ENCODE measurements at places on chromosomes 2 and 18. TPM values are rescaled to one million over a fixed set of nuclear protein-coding genes. Genes with fewer than 3 reads are reported as not detected.

DNA sequence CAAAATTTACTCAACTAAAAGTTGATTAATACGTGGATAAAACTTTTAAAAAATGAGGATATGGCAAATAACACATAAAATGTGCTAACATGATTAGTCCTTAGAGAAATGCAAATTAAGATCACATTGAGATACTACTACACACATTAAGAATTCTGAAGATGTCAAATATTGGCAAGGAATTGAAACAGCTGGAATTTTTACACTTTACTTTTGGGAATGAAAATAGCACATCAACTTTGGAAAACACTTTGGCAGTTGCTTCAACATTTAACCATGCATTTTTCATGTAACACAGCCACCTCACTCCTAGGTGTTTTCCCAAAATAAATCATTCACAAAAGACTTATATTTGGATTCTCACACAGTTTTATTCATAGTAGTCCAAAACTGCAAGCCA, 687.9 kb upstream of the SETBP1 start:
- H3K27me3 ChIP-seq, result no peaks in the 10 kb centered on the region
- no peak overlapping the region for H3K4me3 ChIP-seq
- H3K36me3 ChIP-seq, result no peaks in the 10 kb centered on the region

GRCh38 chr2:63888490-63889402, 47.0 kb downstream of the UGP2 start:
- peaks cover 3% of the 10 kb centered on the region for H3K4me1 ChIP-seq
- DNase-seq, result no peak
- H3K27me3 ChIP-seq, result no peaks in the 10 kb centered on the region
- H3K27ac ChIP-seq, result no peak overlapping the region
- no peak overlapping the region for H3K4me3 ChIP-seq

GRCh38 chr18:6399776-6400175, 14.9 kb downstream of the L3MBTL4 start:
- H3K27me3 ChIP-seq, result no peaks in the 10 kb centered on the region
- no peaks in the 10 kb centered on the region for H3K36me3 ChIP-seq
- H3K4me1 ChIP-seq, result no peaks in the 10 kb centered on the region
- H3K4me3 ChIP-seq, result no peak overlapping the region
- DNase-seq, result no peak

- H3K27ac ChIP-seq, result no peak overlapping the region
- no peaks in the 10 kb centered on the region for H3K36me3 ChIP-seq
- DNase-seq, result no peak
- no peak overlapping the region for H3K4me3 ChIP-seq
- H3K4me1 ChIP-seq, result no peaks in the 10 kb centered on the region
Observed at GRCh38 chr2:188765522-188766470, 208.4 kb upstream of the COL3A1 start.

GRCh38 chr2:170715932-170716777, 1.0 kb downstream of the SP5 start:
- no peaks in the 10 kb centered on the region for H3K27me3 ChIP-seq
- H3K4me1 ChIP-seq, result no peaks in the 10 kb centered on the region
- DNase-seq, result no peak
- peak overlapping the region; percentile 56 for H3K4me3 ChIP-seq

- no peaks in the 10 kb centered on the region for H3K4me1 ChIP-seq
- H3K27me3 ChIP-seq, result no peaks in the 10 kb centered on the region
- no peak for DNase-seq
- no peak overlapping the region for H3K27ac ChIP-seq
Observed at GRCh38 chr18:1213126-1213525, 308.5 kb downstream of the ADCYAP1 start.

DNA sequence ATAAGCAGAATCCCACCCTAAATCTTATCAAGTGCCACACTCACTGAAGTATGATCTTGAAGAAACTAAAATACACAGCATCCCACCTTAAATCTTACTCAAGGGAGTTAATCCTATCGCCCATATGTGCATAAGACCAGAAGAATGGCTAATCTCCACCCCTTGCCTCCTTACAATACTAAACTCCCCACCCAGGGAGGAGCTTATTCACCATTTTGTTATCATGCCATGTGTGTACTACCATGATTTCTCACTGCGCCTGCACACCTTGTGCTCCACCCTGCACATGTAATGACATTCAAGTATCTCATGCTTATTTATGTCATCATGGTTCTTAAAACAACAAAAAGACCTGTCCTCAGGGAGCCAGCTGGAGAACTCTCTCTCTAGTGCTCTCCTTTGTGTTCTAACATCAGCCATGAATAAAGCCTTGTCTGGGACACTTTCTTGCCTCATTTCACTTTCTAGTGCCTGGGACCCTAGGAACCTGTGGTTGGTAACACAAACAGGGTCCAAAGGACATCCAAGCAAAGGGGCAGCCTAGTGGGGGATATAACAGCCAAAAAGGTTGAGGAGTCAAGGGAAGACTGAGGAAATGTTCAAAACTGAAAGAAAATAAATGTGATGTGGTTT, 87.4 kb downstream of the SLC66A3 start:
- no peak for DNase-seq
- no peaks in the 10 kb centered on the region for H3K27me3 ChIP-seq
- no peak overlapping the region for H3K4me3 ChIP-seq
- H3K4me1 ChIP-seq, result no peaks in the 10 kb centered on the region
- H3K36me3 ChIP-seq, result no peaks in the 10 kb centered on the region

DNA sequence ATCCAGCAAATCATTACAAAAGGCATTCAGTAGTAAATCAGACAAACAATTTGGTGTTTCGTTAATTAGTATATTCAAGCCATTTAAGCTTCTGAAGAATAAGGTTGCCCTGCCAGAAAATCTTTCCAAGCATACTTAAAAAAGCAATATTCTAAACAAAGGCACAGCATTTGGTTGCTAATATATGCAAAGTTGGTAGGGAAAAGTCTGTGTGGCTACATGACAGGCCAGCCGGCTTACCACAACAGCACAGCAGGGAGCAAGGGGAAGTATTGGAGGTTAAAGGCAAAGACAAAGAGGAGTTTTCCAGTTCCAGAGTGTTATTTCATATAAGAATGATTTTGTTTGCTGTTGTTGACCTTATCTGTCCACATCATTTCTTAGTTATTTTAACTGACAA, 282.3 kb downstream of the MBD5 start:
- H3K27ac ChIP-seq, result no peak overlapping the region
- no peaks in the 10 kb centered on the region for H3K4me1 ChIP-seq
- no peak overlapping the region for H3K4me3 ChIP-seq
- H3K36me3 ChIP-seq, result no peaks in the 10 kb centered on the region

DNA sequence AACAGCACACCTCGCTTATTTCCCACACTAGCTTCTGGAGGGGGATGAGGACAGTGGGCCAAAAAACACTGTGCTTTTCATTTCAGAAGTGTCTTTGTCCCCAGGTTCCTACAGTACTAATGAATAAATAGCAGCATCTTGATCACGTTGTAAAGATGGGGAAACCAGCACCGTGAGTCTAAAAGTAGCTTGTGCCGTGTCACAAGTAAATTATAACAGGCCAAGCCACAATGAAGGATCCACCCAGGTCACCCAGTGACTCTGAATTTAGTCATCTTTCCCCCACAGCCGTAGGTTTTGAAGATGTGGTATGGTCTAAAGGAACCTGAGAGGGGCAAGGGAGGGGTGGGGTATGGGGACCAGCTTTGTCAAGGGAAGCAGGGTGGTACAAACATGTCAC, 8.8 kb downstream of the FZD7 start:
- H3K27me3 ChIP-seq, result no peaks in the 10 kb centered on the region
- no peak overlapping the region for H3K4me3 ChIP-seq
- H3K4me1 ChIP-seq, result no peaks in the 10 kb centered on the region
- no peak for DNase-seq

GRCh38 chr2:136175466-136175865, 57.5 kb upstream of the CXCR4 start:
- H3K4me1 ChIP-seq, result no peaks in the 10 kb centered on the region
- no peaks in the 10 kb centered on the region for H3K36me3 ChIP-seq
- peaks cover 2% of the 10 kb centered on the region for H3K27me3 ChIP-seq

GRCh38 chr2:120885749-120886148, 150.1 kb downstream of the GLI2 start:
- H3K27ac ChIP-seq, result no peak overlapping the region
- H3K36me3 ChIP-seq, result no peaks in the 10 kb centered on the region
- no peaks in the 10 kb centered on the region for H3K4me1 ChIP-seq
- no peaks in the 10 kb centered on the region for H3K27me3 ChIP-seq
- no peak overlapping the region for H3K4me3 ChIP-seq
- DNase-seq, result no peak

DNA sequence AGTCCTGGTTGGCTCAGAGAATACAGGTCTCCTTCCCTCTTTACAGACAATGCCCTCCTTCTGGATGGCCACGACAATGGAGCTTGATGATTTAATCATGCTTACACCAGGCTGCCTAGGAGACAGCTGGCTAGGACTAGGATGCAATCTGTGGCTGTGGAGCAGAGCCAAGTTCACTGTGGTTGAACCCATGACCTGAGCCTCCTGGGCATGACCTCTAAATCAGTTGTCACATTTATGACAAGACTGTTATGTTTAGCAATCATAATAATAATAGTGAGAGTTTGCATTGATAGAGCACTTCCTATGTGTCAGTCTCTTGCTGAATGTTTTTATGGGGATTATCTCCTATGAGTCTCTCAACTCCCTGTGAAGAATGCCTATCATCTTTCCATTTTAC, 244.1 kb downstream of the ICOS start:
- no peaks in the 10 kb centered on the region for H3K27me3 ChIP-seq
- no peak for DNase-seq
- H3K4me1 ChIP-seq, result no peaks in the 10 kb centered on the region
- H3K27ac ChIP-seq, result no peak overlapping the region
- no peaks in the 10 kb centered on the region for H3K36me3 ChIP-seq

DNA sequence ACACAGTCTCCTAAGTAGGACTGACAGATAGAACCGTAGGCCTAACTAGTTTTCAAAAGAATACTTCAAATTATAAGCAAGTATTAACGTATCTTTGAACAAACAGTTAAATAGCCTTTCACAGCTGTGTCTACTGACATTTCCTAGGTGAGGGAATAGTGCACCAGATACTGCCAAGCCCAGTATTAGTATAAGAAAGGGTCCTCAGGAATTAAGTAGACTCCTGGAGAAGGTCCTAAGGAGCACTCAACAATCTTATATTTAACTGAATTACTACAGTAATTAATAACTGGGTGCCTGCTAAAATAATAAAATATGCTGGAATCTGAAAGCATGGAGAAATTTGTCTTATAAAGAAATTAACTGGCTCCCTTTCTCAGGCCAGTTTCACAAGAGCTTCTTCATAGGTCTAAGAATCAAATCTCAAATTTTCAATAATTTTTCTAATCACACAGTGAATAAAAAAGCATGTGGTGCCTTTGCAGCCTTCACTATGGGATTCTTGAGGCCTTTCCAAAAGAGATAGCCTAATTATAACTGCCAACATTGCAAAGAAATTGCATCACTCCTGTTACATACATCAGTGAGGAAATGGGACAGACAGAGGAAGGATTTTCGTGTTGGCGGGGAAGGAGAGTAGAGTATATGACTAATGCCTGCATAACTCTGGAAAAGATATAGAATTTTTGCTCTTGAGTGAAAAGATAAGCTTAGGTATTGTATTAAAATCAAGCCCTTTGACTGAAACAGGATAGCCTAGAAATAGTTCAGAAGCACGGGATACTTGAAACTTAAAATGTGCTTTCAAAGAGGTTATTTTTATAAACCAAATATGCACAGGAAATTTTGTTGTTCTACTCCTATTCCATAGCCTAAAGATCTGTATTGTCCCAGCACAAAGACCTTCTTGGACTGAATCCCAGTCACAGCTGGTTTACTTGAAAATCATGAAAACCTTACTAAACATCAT, 228.6 kb upstream of the STK17B start:
- no peaks in the 10 kb centered on the region for H3K27me3 ChIP-seq
- no peaks in the 10 kb centered on the region for H3K36me3 ChIP-seq
- H3K4me1 ChIP-seq, result peaks cover 5% of the 10 kb centered on the region

GRCh38 chr18:75127143-75128021, 81.6 kb downstream of the PTGR3 start:
- no peaks in the 10 kb centered on the region for H3K36me3 ChIP-seq
- no peak overlapping the region for H3K27ac ChIP-seq
- no peak overlapping the region for H3K4me3 ChIP-seq
- H3K4me1 ChIP-seq, result no peaks in the 10 kb centered on the region
- DNase-seq, result no peak

GRCh38 chr2:228401065-228401912, 219.8 kb upstream of the SPHKAP start:
- no peaks in the 10 kb centered on the region for H3K27me3 ChIP-seq
- no peak overlapping the region for H3K27ac ChIP-seq

DNA sequence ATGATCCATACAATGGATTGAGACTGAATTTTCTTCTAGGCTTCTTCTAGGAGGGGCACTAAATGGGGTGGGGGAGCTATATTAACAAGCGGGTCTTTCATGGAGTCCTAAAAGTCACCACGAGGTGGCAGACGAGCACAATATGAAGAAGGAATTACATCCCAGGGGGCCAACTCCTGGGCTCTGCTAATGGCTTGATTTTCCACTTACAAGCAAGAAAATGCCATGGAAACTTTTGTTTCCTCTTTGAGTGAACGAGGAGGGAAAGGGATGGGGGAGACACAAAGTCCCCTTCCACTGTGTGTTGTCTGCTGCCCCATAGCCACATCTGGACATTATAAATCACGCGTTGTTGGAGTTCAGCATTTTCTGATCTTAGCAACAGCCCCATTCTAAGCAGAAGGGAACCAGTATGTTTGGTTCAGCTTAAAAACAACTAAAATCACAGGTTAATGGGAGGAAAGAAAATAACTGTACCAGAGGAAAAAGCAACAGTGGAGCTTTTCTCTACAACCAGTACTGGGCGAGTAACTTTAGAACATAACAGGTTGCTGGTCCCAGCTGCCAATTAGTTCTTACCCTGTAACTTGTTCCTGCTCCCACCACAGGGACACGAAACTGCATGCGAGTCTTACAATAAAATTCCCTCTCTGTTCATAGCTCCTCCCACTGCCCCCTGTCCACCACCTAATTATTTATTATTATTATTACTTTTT, 285.0 kb upstream of the PARD3B start:
- peak; percentile 74 for DNase-seq
- no peak overlapping the region for H3K4me3 ChIP-seq
- no peak overlapping the region for H3K27ac ChIP-seq
- H3K36me3 ChIP-seq, result no peaks in the 10 kb centered on the region
- H3K4me1 ChIP-seq, result no peaks in the 10 kb centered on the region

- H3K4me3 ChIP-seq, result no peak overlapping the region
- no peaks in the 10 kb centered on the region for H3K27me3 ChIP-seq
- H3K36me3 ChIP-seq, result no peaks in the 10 kb centered on the region
Observed at GRCh38 chr2:138609446-138609845, 107.9 kb downstream of the SPOPL start.

- H3K27me3 ChIP-seq, result no peaks in the 10 kb centered on the region
- H3K4me3 ChIP-seq, result no peak overlapping the region
- no peaks in the 10 kb centered on the region for H3K4me1 ChIP-seq
- H3K27ac ChIP-seq, result no peak overlapping the region
- H3K36me3 ChIP-seq, result no peaks in the 10 kb centered on the region
Observed at GRCh38 chr2:89763254-89763580, 1071.7 kb downstream of the RPIA start.

- H3K4me1 ChIP-seq, result no peaks in the 10 kb centered on the region
- no peaks in the 10 kb centered on the region for H3K27me3 ChIP-seq
- no peak for DNase-seq
- no peak overlapping the region for H3K4me3 ChIP-seq
- H3K36me3 ChIP-seq, result no peaks in the 10 kb centered on the region
Observed at GRCh38 chr2:136032192-136032591, 46.8 kb upstream of the DARS1 start.

The ERICH2 gene
- polyA plus RNA-seq, result not detected

The TPO gene
- not detected for polyA plus RNA-seq

The CD8A gene
- 1.5 TPM for polyA plus RNA-seq

The LONRF2 gene
- polyA plus RNA-seq, result 0.75 TPM

The DRC1 gene
- polyA plus RNA-seq, result not detected

The CHRND gene
- polyA plus RNA-seq, result not detected

The POTEI gene
- not detected for polyA plus RNA-seq

The SLC19A3 gene
- polyA plus RNA-seq, result 0.63 TPM

The TFPI gene
- 93.1 TPM for polyA plus RNA-seq

The ELP2 gene
- 99.3 TPM for polyA plus RNA-seq

The CHRNA1 gene
- polyA plus RNA-seq, result not detected

The PROM2 gene
- polyA plus RNA-seq, result 1.4 TPM

Measured in aorta (tissue), 5 donors.